ENCODE measurements at places on chromosomes 4 and X.

DNA sequence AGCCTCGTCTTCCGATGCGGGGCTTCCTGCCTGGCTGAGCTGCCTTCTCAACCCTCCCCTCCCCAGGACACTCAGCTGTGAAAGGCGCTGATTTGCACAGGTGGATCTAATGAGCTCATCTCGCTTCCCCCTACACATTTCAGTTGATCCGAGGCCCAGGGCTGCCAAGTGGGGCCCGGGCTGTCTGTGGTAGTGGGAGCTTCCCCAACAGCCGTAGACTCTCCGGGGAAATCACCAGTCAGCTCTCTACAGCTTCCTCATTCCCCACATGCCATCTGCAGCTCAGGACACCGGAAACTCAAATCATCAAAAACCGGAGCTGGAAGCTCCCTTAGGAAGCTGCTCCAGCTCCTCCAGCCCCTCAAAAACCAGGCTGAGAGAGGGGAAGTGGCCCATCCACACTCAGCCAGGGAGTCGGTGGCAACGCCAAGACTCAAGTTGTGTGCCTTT, 56.2 kb downstream of the SMIM20 start:
- no peak for DNase-seq

DNA sequence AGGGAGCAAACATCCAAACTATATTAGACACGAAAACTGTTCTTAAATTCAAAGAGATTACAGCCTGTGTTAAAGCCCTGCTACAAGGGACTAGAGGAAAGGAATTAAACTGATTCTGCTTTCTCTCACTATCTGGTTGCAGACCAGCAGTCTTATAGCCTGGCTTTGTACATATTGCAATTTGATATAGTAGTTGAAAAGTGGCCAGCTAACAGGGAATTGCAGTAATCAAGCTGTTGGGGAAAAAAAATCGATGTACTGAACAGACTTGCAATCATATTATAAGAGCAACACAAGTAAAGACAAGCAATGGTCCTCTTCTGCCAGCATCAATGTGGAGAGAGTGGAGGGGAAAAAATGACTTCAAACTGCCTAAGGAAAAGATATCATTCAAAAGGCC, 364.4 kb upstream of the EPHA5 start:
- no peak for DNase-seq

DNA sequence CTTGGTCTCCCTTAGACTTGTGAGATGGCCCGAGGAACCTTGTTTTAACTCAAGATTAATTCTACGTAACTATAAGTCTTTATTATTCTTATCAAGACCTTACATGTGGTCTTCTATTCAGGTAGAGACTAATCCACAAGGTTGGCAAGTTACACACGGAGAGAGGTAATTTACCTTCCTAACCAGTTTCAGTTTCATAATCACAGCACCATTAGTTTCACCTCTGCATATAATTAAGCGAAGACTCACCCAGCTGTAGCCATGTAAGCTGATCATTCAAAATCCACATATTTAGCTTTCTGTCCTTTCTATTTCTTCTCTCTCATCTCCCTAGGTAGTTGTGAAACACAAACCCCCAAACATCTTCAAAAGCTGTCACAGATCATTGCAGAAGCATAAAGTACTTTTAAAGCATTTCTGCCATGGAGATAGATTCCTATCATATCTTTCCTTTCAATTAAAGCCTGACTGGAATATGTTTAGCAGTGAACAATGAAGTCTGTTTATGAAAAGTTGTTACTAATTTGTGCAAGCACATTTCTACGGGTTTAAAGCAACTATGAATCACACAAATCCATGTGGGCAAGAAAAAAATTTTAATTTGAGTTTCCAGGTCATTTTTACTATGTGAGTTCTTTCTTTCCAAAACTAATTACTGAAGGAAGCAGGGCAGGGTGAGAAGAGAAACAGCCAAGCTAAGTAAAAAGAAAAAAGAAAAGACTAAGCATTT, 78.5 kb downstream of the BTC start:
- no peak for DNase-seq

DNA sequence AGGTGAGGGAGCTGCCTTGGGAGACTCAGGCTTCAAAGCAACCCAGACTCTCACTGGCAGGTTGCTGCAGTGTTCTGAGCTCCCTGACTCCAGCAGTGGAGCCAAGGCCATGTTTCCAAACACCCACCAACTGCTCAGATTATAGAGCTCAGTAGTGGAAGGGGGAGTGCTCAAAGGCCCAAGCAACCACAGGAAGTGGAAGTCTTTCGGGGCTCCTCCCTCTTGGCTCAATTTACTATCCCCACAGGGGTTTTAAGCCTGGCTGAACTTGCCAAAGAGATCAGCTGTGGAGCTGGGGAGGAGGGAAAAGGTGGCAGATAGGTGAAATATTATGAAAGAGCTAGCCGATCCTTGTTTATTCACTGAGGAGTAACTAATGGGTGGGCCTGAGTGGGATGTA, 82.5 kb downstream of the HPRT1 start:
- no peak for DNase-seq

DNA sequence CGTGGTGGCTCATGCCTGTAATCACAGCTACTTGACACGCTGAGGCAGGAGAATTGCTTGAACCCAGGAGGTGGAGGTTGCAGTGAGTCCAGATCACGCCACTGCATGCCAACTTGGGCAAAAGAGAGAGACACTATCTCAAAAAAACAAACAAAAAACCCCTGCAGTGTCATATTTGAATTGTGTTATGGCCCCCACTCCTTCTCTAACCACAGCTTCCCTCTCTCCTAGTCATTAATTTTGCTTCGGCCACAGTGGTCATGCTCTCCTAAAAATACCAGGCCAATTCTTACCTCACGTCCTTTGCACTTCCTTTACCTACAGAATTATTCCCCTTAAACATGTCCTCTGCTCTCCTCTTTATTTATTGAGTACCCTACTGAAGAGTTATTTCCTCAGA, 206.1 kb downstream of the PPP3CA start:
- DNase-seq, result no peak

DNA sequence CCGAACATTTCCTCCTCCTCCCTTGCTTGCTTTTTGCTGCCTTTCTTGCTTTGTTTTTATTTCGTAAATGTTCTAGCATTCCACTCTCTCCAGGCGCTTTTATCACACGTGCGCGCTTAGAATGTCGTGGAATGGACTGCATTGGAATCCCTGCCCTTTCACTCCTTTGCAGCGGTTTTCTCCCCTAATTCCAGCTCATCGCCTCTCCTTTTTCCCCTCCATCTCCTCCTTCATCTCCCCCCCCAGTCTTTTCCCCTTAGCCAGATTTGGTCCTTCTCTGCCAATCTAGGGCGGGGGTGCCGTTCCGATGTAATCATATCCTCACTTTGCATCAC, 579 bp downstream of the OGT start:
- DNase-seq, result no peak

DNA sequence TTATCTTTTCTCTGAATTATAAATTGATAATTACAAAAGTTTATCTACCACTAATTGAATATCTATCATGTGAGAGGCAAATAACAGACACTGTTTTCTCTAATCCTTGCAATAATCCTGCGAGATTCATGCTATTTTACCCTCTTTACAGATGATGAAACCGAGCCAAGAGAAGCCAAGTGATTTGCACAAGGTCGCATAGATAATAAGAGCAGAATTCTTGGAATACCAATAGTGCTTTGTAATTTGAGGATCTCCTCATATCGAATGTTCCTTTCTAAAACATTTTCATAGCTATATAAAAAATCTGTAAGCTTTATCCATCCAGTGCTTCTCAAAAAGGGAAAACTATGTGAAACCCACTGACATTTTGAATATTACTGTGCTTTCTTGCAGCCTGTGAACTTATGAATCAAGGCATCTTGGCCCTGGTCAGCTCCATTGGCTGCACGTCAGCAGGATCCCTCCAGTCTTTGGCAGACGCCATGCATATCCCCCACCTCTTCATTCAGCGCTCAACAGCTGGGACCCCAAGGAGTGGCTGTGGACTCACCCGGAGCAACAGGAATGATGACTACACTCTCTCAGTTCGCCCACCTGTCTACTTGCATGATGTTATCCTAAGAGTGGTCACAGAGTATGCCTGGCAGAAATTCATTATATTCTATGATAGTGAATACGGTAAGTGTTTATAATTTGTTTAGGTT, 743.8 kb upstream of the ATOH1 start:
- no peak for DNase-seq

- DNase-seq, result no peak
These were observed 32.9 kb upstream of the STX18 start for GRCh38 chr4:4574792-4575191.

- DNase-seq, result no peak
These were observed 20.9 kb downstream of the LRRC66 start for GRCh38 chr4:51999250-51999649.

GRCh38 chr4:120948382-120948781, 25.9 kb upstream of the PRDM5 start:
- DNase-seq, result no peak

- DNase-seq, result no peak
These were observed 88.7 kb upstream of the ELOVL6 start for GRCh38 chr4:110287130-110287529.
